Natural killer cell (primary cell): ENCODE measurements at places on chromosomes 11 and 22. TPM values are rescaled to one million over a fixed set of nuclear protein-coding genes. Genes with fewer than 3 reads are reported as not detected.

GRCh38 chr11:86702220-86702983 lies 30.0 kb upstream of the ME3 start:
- no peaks in the 10 kb centered on the region for H3K36me3 ChIP-seq
- H3K4me3 ChIP-seq: no peak overlapping the region

The ENTHD1 gene
- total RNA-seq: not detected

The IGSF22 gene
- total RNA-seq: 0.83 TPM

The GRIA4 gene
- total RNA-seq: not detected

- H3K36me3 ChIP-seq: no peaks in the 10 kb centered on the region
- H3K27ac ChIP-seq: no peak overlapping the region
- DNase-seq: no peak
- H3K4me3 ChIP-seq: no peak overlapping the region
- no peaks in the 10 kb centered on the region for H3K27me3 ChIP-seq
- no peaks in the 10 kb centered on the region for H3K4me1 ChIP-seq
Observed at GRCh38 chr11:45593992-45594391, 71.4 kb downstream of the CHST1 start.

DNA sequence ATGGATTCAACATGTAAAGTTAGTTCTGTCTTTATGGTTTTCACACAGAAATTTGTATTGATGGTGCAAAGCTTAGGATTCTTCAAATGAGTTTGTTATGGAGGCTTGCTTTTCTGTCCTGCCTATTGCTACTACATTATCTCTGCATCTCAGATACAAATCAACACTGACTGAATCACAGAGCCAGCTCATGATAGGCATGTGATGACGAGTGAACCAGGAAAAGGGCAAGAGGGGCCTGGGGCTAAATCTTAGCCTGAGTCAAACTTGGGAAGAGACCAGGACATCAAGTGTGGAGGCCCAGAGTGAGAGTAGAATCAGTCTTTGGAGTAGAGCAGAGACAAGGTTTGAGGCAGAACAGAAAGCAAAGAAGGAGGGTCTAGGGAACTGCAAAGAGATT lies 107.1 kb upstream of the CD44 start:
- no peaks in the 10 kb centered on the region for H3K27me3 ChIP-seq
- H3K27ac ChIP-seq: no peak overlapping the region
- no peaks in the 10 kb centered on the region for H3K36me3 ChIP-seq
- no peak overlapping the region for H3K4me3 ChIP-seq
- DNase-seq: no peak
- peaks cover 8% of the 10 kb centered on the region for H3K4me1 ChIP-seq

DNA sequence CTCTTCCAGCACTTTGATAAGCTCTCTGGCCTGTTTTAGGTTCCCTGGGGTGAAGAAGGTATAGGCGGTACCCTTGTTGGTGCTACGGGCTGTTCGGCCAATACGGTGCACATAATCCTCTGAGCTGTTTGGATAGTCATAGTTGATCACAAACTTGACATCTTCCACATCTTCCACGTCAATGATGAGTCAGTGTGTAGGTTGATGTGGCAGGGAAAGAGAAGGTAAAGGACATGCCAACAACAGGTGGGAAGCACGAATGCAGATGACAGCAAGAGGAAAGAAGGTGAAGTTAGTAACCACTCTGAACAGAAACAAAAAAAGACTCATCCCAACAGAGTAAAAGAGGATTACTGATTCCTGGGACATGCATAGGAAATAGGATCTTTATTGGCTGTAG lies 18.2 kb downstream of the DDX17 start:
- H3K4me1 ChIP-seq: no peaks in the 10 kb centered on the region
- H3K4me3 ChIP-seq: no peak overlapping the region
- H3K27ac ChIP-seq: no peak overlapping the region
- no peak for DNase-seq
- peaks cover 90% of the 10 kb centered on the region for H3K36me3 ChIP-seq
- no peaks in the 10 kb centered on the region for H3K27me3 ChIP-seq

The CCDC116 gene
- total RNA-seq: not detected

DNA sequence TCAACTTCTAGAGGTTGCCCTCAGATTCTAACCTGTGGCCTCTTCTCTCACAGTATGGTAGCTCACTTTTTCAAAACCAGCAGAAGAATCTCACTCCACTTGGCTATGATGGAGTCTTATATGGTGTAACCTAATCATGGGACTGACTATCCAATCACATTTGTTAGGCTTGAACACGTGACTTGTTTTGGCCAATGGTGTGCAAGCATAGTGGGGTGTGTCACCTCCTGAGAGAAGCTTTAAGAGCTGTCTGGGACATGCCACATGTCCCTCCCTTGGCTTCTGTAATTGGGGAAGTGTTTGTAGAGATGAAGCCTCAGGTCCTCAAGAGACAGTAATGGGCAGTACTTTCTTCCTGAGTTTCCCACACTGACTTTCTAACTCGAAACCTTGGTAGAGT lies 12.8 kb upstream of the SMIM38 start:
- no peaks in the 10 kb centered on the region for H3K4me1 ChIP-seq
- no peaks in the 10 kb centered on the region for H3K27me3 ChIP-seq
- no peak for DNase-seq
- H3K4me3 ChIP-seq: no peak overlapping the region
- H3K36me3 ChIP-seq: no peaks in the 10 kb centered on the region

DNA sequence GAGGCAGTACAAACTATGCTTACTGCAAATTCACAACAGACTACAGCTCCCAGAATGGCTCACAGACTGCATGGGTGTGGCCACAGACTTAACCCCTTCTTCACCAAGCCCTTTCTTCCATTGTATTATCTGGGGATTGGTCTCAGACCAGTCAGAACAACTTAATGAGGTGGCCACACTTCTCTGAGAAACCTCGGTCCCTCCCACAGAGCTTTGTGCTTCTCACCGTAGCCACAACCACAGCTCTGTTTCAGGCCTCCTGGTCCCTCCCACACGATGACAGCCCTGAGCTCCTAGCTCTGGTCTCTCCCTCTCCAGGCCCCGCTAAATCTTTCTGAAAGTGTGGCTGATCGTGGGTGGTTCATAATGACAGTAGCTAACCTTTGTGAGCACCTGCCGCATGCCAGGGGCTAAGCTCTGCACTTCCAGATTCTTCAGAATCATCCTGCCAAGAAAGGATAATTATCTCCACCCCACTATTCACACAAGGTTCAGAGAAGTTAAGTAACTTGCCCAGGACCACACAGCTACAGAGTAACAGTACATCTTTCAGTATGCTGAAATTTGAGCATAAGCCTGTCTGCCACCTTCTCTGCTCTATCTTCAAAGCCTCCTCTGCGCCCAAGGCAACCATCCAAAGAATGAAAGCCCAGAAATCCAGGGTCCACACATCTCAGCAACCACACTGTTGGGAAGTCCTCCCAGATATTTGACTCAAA lies 5.4 kb downstream of the PDE2A start:
- no peak for DNase-seq
- no peak overlapping the region for H3K27ac ChIP-seq
- peaks cover 8% of the 10 kb centered on the region for H3K4me1 ChIP-seq
- no peak overlapping the region for H3K4me3 ChIP-seq
- H3K27me3 ChIP-seq: peaks cover 36% of the 10 kb centered on the region

The TMEM151A gene
- total RNA-seq: not detected

DNA sequence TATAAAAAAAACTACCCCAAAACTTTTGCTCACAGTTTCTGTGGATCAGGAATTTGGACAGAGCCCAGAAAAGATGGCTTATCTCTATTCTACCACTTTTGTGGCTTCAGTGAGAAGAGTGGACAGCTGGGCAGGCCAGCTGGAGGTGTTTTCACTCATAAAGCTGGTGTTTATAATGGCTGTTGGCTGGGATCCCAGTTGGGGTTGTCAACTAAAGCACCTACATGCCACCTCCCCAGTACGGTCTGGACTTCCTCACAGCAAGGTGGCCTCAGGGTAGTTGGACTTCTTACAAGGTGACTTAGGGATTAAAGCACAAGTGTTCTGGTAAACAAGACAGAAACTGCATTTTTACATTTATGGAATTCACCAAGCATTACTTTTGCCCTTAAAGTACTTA lies 171.0 kb downstream of the NELL1 start:
- H3K4me3 ChIP-seq: no peak overlapping the region
- H3K4me1 ChIP-seq: no peaks in the 10 kb centered on the region
- no peaks in the 10 kb centered on the region for H3K36me3 ChIP-seq
- H3K27ac ChIP-seq: no peak overlapping the region
- DNase-seq: no peak

The RAPSN gene
- total RNA-seq: 2.2 TPM

DNA sequence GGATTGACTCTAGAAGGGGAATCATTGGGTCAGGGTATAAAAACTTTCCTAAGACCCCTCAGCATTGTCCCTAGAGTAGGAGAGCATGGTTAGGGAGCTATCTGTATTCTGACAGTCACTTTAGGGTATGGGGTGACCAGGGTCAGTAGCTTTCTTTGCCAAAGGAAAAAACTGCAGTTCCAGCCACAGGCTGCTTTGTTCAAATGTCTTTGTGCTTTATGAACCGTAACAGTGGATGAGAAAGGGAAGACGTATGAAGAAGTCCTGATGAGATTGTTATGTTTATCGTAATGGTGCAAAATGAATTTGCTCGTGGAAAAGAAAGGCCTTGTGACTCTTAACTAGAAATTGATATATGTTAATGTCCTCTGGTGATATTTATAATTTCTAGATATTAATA lies 30.0 kb downstream of the CYB5R2 start:
- no peak overlapping the region for H3K4me3 ChIP-seq
- peaks cover 9% of the 10 kb centered on the region for H3K36me3 ChIP-seq
- H3K4me1 ChIP-seq: no peaks in the 10 kb centered on the region
- H3K27ac ChIP-seq: no peak overlapping the region
- no peak for DNase-seq

GRCh38 chr11:110031171-110031570 lies 62.0 kb upstream of the ZC3H12C start:
- no peak for DNase-seq
- no peaks in the 10 kb centered on the region for H3K36me3 ChIP-seq
- H3K4me1 ChIP-seq: no peaks in the 10 kb centered on the region
- no peaks in the 10 kb centered on the region for H3K27me3 ChIP-seq

The HPX gene
- 0.35 TPM for total RNA-seq

DNA sequence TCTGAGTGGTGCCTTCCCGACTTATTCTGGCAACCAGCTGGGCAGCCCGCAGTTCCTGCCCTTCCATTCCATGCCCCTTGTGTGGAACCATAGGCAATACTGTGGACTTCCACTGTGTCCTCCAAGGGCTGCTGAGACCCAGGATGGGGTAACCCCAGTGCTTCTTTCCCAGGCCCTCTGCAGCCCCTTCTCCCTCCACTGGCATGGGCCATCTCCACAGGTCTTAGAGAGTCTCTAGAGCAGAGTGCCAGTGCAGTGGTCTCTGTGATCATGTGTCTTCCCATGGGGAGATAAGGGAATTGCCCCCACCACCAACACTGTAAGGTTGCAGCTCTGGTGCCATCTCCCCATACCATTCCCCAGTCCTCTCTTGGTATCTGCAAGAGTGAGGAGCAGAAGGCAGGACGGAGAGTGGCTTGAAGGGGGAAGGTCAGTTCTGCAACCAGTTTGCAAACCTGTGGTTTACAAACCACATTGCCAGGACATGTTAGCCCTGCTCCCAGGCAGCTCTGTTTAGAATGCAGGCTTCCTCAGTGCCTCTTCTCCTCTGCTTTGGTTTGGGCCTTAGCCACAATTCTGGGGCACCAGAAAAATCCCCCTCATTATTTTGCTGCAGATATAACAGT lies 20.9 kb upstream of the DRD2 start:
- H3K27me3 ChIP-seq: no peaks in the 10 kb centered on the region
- no peak for DNase-seq
- H3K4me1 ChIP-seq: no peaks in the 10 kb centered on the region
- H3K27ac ChIP-seq: no peak overlapping the region
- no peak overlapping the region for H3K4me3 ChIP-seq
- no peaks in the 10 kb centered on the region for H3K36me3 ChIP-seq

DNA sequence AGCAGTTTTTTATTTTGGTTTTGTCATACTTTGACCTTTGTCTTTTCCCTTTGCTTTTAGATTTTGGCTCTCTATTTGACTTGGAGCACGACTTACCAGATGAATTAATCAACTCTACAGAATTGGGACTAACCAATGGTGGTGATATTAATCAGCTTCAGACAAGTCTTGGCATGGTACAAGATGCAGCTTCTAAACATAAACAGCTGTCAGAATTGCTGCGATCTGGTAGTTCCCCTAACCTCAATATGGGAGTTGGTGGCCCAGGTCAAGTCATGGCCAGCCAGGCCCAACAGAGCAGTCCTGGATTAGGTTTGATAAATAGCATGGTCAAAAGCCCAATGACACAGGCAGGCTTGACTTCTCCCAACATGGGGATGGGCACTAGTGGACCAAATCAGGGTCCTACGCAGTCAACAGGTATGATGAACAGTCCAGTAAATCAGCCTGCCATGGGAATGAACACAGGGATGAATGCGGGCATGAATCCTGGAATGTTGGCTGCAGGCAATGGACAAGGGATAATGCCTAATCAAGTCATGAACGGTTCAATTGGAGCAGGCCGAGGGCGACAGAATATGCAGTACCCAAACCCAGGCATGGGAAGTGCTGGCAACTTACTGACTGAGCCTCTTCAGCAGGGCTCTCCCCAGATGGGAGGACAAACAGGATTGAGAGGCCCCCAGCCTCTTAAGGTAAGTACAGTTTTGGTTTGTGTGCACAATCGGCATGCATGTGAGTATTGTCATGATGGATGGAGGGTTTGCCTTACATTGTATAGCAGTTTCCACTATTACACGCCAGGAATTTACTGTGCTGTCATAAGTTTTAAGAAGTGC lies 25.0 kb downstream of the EP300 start:
- no peak overlapping the region for H3K27ac ChIP-seq
- DNase-seq: no peak
- H3K4me3 ChIP-seq: no peak overlapping the region
- peaks cover 49% of the 10 kb centered on the region for H3K36me3 ChIP-seq
- H3K27me3 ChIP-seq: no peaks in the 10 kb centered on the region
- H3K4me1 ChIP-seq: peaks cover 8% of the 10 kb centered on the region

The PATE3 gene
- not detected for total RNA-seq

- H3K36me3 ChIP-seq: no peaks in the 10 kb centered on the region
- H3K27me3 ChIP-seq: no peaks in the 10 kb centered on the region
- H3K4me3 ChIP-seq: no peak overlapping the region
- no peak overlapping the region for H3K27ac ChIP-seq
Observed at GRCh38 chr22:17260950-17261349, 41.7 kb upstream of the ADA2 start.

The MGAT3 gene
- 0.11 TPM for total RNA-seq

- no peaks in the 10 kb centered on the region for H3K36me3 ChIP-seq
- no peaks in the 10 kb centered on the region for H3K4me1 ChIP-seq
- no peak for DNase-seq
- no peaks in the 10 kb centered on the region for H3K27me3 ChIP-seq
Observed at GRCh38 chr11:102749101-102749722, 24.5 kb upstream of the MMP8 start.

DNA sequence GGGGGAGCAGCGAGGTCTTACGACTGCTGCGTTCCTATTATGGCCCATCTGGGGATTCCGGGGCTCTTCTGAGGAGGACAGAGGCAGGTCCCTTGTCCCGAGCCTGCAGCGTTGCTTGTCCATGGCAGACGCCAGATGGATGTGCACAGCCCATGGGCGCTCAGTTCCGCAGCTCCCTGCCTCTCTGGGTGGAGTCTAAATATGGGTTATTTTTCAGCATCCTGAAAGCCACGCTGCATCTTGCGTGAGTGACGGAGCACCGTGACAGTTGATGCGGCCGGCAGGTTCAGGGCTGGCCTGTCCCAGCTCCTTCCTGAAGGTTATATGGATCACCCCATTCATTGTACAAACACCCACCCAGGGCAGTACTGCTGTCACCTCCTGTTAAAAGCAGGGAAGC lies 1169.4 kb downstream of the BRD1 start:
- no peak overlapping the region for H3K27ac ChIP-seq
- DNase-seq: no peak
- no peaks in the 10 kb centered on the region for H3K4me1 ChIP-seq
- H3K27me3 ChIP-seq: no peaks in the 10 kb centered on the region
